CD8-positive, alpha-beta memory T cell (primary cell): ENCODE measurements at places on chromosomes 4 and X. TPM values are rescaled to one million over a fixed set of nuclear protein-coding genes. Genes with fewer than 3 reads are reported as not detected.

Gene CENPI
- total RNA-seq, result 15.5 TPM

Gene SERTM2
- not detected for total RNA-seq

Gene CPLX1
- 0.16 TPM for total RNA-seq

Gene SLC2A9
- total RNA-seq, result 3.0 TPM

Gene CCDC110
- total RNA-seq, result not detected

Gene RGN
- not detected for total RNA-seq

Gene RRAGB
- 6.8 TPM for total RNA-seq

Gene CDS1
- 0.44 TPM for total RNA-seq

Gene KCTD8
- total RNA-seq, result not detected

Gene IL2
- total RNA-seq, result 173 TPM

Gene FAM47A
- total RNA-seq, result not detected

Gene SYTL5
- total RNA-seq, result not detected

Gene VSIG4
- total RNA-seq, result 0.68 TPM

Gene GLRA2
- total RNA-seq, result not detected

Gene IL15
- total RNA-seq, result 0.70 TPM

Gene ABLIM2
- total RNA-seq, result 0.72 TPM

Gene MOB1B
- 18.4 TPM for total RNA-seq

Gene AFM
- not detected for total RNA-seq

Gene ADH1B
- not detected for total RNA-seq

Gene PNMA3
- total RNA-seq, result 1.1 TPM

Gene PF4V1
- total RNA-seq, result not detected

Gene ENOPH1
- total RNA-seq, result 58.3 TPM

Gene TCEAL5
- total RNA-seq, result not detected

Gene NOX1
- total RNA-seq, result not detected

Gene F8A2
- total RNA-seq, result not detected

Gene BEND2
- not detected for total RNA-seq

Gene CXCL5
- total RNA-seq, result not detected

Gene FAT4
- 0.02 TPM for total RNA-seq
